ENCODE measurements at places on chromosomes 12 and 14.

GRCh38 chr14:76343386-76343785 is 32.6 kb upstream of the ESRRB start:
- no peak for DNase-seq

DNA sequence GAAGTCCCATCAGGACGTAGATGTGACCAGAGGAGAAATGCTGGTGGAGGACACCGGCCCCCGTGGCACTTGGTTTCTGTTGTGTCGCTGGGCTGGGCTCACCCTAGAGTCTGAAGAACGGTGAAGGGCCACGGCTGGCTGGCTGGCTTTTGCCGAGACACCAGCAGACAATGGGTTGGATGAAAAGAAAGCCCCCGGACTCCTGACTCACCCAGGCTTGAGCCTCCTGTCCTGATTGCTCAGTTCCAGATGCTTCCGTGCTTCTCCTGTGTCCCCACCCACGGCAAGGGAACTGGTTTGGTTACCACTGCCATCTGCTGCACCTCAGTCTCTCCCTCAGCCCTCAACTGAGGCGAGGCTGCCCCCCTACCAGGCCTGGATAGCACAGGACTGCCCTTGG is 10.4 kb upstream of the ENDOU start:
- DNase-seq: no peak

GRCh38 chr12:59867689-59868088 is 271.9 kb downstream of the SLC16A7 start:
- DNase-seq: no peak

DNA sequence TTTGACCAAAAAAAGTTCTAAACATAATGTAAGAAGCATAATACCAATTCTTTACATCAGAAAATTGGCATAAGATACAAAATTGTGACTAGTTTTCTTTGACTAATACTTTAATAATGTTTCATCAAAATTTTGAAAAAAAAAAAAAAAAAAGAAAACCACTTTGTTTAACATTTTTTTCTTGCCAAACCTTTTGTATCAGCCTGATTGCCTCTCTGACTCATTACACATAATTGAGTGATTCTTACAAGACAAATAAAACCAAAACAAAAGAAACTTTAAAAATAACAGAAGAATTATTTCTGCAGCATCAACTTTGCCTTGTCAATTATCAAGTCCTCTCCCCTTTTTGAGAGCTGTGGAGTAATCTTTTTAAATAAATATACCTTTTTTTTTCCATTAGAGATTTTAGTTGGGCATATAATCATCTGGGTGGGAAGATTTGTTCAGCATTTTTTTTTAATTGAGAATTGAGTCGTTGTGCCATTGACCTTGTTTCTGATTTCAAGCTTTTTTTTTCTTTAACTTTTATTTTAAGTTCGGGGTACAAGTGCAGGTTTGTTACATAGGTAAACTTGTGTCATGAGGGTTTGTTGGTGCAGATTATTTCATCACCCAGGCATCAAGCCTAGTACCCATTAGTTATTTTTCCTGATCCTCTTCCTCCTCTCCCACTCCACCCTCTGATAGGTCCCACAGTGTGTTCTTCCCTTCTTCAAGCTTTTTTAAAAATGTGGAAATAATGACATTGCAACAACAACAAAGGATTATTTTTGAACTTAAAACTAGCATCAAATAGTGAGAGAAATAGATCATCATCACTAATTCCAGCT is 45.8 kb upstream of the HMGA2 start:
- no peak for DNase-seq

DNA sequence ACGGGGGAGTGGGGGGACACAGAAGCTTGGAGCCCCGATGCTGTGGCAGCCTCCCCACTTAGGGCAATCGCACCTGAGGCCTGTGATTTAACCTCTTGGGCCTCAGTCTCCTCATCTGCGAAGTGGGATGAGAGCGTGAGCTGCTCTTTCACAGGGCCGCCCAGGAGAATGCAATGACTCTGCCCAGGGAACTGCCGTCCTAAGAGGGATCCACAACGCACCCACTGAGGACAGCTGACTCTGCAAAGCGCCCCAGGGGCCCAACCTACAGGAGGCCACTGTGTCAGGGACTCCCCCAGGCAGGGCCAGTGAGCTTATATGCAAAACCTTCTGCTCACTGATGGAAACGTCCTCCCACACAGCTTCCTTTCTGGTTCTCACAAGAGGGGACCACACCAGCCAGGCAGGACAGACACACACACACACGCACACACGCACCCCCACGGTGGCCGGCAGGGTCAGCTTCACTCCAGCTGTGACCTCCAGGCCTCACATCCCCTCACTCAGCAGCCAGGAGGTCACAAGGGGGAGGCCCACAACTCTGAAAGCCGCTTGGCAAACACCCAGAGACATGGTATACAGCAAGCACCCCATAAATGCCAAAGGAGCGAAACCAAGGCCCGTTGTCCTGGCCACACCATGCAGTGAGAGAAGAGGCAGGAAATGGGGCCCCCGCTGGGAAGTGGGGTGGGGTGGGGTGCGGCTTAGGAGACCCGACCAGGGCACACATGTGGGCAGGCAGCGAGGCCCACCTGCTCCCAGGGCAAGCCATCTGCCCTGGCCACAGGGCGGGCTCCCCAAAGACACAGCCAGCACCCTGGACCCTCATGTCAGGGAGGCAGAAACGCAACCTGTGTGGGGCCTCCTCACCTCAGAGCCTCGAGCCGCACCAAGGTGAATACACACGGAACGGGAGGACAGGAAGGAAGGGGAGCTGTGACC is 73.3 kb downstream of the NCOR2 start:
- DNase-seq: no peak

DNA sequence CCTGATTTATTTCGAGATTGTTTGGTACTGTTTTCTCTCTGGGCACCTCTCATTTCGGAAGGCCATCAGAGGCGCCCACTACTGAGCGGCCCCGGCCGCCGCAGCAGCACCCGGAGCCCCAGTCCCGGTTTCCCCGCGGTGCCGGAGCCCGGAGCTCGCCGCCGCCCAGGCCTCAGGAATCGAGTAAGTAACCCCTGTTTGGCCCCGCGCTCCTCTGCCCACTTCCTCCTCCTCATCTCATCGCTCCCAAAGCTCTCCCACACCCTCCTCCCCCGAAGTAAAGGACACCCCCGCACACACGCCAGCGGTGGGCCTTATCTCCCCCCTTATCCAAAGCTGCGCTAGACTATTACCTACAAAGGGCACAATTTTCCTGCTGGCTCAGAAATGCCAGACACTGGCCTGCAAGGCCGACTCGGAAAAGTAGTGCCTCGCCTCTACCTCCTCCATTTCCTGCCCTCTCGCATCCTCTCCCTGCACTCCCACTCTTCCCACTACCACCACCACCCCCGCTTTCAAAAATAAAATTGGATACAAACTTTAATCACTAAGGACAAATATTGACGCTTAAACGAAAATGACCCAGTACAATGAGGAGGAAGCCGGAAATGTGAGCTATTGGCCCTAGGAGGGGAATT is 637 bp upstream of the FOXG1 start:
- no peak for DNase-seq

- DNase-seq: peak; percentile 66
These were observed 4.2 kb downstream of the SCNN1A start for GRCh38 chr12:6370994-6371754.

DNA sequence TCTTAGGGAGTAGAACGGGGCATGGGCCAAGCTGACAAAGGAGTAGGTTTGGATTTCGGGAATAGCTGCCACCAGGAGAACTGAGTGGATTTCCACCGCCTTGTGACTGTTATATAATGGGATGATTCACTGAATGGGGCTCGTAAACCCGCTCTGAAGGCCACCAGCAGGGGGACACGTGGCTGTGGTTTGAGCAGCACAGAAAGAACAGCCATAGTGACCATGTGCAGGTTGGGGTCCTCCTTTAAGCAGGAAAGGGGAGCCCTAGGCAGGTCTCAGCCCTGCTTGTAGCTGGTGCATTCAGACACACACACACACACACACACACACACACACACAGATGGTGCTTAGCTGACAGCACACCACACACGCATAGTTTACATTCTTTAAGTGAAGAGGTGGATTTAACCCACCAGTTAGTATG is 8.6 kb upstream of the ASB2 start:
- DNase-seq: no peak

DNA sequence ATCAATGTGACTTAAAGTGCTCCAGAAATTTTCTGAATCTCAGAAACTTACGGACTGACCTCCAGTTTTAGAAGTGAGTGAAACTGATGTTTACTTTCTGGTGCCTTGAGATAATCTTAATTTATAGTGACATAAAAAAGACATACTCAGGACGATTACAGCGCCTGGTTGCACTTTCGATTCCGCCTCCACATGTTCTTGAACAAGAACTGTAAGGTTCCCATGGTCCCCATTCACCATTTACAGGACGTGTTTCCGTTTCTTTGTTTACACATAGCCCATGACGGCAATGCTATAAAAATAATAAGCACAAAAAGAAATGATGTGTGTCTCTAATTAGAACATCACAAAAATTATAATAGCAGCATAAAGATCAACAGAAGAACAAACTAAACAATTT is 98.2 kb downstream of the ADAMTS20 start:
- DNase-seq: no peak

GRCh38 chr14:72810201-72810600 is 83.7 kb downstream of the DPF3 start:
- no peak for DNase-seq

DNA sequence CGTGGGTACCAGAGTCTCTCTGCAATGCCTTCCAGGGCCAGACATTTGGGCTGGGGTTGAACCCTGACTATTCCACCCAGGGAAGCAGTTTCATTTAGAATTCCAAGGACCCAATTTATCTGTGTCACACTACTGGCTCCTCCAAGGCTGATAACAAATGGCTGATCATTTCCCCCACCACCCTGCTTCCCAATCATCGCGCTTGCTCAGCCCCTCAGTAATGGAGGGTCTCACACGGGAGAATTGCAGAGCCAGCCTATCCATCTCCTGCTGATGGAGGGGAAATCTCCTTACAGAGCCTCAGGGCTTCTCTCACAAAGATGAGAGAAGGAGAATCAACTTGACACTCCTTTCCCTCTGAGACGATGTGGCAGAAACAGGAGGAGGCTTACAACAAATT is 78.4 kb upstream of the WSCD2 start:
- no peak for DNase-seq

DNA sequence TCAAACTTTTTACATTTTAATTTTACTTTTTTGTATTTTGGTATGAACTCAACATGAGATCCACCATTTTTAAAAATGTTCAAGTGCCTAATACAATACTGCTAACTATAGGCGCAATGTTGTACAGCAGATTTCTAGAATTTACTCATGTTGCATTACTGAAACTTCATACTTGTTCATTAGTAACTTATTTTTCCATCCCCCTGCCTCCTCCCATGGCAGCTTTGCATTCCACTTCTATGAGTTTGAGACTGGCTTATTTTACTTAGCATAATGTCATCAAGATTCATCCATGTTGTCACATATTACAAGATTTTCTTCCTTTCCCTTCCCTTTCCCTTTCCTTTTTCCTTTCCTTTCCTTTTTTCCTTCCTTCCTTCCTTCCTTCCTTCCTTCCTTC is 825.9 kb downstream of the SLC16A7 start:
- no peak for DNase-seq

DNA sequence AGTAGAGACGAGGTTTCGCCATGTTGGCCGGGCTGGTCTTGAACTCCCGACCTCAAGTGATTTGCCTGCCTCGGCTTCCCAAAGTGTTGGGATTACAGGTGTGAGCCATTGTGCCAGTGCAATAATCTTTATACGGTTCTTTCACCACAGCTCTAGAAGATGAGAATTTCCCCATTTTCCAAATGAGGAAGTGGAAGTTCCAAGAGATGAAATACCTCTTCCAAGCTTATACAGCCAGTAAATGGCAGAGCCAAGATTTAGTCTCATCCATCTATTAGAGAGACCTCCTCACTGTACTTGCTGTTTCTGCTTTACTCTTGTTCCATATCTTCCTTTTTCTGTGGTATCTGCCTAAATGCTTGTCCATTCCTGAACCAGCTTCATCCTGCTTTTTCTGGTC is 3.1 kb upstream of the LMNTD1 start:
- no peak for DNase-seq

- no peak for DNase-seq
These were observed 162.8 kb upstream of the LHX5 start for GRCh38 chr12:113634474-113634873.

DNA sequence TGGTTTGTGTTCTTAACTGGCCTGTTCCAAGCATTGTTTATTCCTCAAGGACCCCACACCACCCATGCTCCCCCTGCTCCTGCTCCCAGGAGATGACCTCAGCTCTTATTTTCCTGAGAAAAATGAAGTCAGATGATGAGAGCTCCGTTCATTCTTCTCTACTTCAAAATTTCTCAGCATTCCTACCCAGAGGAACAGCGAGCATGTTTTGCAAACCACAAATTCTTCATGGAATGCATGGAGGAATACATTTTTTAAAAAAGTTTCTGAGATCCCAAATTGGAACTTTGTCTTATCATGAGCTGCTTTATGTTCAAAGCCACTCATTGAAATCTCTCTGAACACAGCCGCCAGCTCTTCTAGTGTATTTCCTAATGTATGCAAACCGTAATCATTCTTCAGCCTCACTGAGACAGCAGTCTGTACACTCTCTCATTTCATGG is 44.9 kb downstream of the SYNE2 start:
- DNase-seq: no peak

DNA sequence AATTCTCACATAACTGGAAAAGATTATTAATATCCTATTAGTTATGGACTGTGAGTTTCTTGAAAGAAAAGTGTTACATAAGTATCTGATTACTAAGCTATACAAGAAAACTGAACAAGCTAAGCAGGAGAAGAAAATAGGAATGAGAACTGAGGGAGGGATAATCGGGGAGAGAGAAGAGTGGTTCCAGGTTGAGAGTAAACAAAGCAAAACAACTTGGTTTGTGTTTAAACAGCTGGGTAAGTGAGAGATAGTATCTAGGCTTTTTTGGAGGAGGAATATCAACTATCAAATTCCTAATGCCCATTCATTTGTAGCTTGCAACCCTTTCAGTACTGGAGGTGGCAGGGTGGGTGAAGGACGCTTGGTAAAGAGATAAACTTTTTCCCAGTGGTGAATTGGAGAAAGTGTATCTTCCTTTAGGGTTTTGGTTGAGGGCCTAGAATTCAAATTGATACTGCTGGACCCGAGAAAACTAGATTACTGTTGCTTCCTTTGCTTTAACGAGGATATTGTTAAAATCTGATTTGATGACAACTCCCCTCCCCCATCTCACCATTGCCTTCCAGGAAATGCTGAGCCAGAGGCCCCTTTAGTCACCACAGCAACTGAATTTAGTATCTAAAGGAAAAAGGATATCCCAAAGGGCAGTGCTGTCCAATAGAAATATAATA is 2.0 kb upstream of the SLC2A3 start:
- DNase-seq: no peak

- no peak for DNase-seq
These were observed 60.7 kb upstream of the PYGL start for GRCh38 chr14:51004801-51005526.

GRCh38 chr12:10661338-10661737 is 12.5 kb downstream of the STYK1 start:
- DNase-seq: no peak

GRCh38 chr12:12645485-12645884 is 33.8 kb downstream of the CREBL2 start:
- DNase-seq: no peak
